NCI-H2081 treated with DMSO at 0.1 percent for 48 hours (cell line): ENCODE measurements at places on chromosomes 6 and 20.

DNA sequence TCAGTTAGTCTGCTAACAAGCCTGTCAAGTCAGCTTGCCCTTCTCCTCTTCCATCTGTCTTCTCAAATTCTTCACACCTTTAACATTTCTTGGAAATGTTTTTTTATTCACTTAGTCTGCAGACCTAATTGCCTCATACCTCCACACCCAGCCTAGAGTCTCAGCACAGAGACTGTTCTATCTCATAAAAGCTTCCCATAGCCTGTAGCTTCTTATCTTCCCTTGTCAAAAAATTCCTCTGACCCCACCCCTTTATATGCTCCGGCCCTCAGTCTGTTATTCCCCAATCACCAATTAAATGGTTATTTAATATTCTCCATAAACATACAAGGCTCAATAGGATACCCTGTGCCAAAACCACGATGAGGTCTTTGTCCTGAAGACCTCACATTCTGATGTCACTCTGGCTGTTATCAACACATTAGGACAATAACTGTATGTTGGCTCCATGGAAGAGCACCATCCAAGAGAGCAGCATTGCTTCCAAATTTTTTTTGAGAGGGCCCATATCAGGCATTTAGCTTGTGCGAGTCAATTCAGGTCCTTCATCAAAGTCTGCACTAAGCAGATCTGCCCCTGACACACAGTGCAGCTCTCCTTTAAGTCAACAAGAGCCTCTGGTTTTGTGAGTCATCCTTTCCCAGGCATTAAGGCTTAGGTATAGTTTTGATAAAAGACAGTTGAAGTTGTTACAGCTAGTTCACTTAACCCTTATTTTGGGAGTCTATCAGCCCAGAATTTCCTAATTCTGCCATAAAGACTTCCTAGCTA, 83.2 kb upstream of the TBX18 start:
- no peak for DNase-seq

DNA sequence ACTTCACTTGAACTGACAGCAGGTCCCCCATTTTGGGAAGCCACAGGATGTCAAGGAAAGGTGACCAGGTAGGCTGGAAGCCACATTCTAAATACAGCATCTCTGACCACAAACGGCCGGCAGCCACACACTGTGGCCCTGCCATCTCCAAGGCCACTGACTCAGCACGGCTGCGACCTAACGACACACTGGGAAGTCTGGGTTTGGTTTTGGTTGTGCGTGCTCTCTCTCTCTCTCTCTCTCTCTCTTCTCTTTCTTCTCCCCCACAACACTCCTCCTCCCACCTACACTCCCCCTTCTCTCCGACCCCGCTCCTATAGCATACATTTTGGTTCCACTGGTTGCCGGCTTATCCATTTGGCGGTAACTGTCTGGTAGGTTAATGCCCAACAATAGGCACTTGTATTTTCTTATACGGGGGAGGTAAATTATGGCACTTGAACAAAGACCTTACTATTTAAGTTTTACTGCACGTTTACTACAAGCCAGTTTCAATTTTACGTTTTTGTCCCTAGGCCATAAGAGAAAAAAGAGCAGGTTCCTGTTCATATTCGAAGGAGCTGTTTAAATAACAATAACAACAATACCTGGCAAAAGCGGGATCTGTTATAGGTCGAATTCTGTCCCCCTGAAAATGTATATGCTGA, 103.6 kb downstream of the GMDS start:
- DNase-seq: no peak

DNA sequence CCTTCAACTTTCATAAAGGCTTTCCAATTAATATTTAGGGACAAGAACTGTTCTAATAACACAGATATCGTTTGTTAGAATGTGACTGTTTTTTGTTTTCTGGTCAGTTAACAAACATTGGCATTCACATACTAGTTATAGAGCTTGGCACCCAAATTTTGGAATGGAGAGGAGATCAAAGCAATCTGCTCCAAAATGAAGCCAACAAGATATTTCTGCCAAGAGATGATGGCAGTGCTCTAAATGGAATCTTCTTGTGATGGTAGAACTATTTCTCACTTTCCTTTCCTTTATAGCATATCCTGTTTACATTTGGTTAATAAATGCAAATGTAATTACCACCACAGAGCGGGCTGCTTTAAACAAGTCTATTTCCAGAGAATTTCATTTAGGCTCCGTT, 208.3 kb upstream of the RIMS1 start:
- DNase-seq: no peak

DNA sequence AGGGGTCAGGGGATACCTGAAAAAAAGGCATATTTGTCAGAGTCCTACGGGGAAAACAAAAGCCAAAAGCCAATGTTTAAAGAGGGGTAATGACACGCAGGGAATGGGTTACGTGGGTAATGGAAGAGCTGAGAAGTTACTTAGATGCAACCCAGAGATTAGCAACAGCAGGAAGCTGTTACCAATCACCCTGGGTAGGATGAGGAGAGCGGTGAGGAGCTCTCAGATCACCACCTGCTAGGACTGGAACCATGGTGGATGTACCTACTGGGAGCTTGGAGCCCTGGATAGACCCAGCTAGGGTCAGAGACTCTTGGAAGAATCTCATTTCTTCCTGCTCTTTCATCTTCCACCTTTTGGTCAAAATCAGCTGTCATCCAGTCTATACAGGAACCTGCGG, 51.2 kb upstream of the RNF24 start:
- no peak for DNase-seq

GRCh38 chr20:51387125-51387875, 155.2 kb downstream of the NFATC2 start:
- no peak for DNase-seq

- DNase-seq: no peak
Measured at GRCh38 chr6:79780881-79781280, 149.8 kb downstream of the SH3BGRL2 start.

DNA sequence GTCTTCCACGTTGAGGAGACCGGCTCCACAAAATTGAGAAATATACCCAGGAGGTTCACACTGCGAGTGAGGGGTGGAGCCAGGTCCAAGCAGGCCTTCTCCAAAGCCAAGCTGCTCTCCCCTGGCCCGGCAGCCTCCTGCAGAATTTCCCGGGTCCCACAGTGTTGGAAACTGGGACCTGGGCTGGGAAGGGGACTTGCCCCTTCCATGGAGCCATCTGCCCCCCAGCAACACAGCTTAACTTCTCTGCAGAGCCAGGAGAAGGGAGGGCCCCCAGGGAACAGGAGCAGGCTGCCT, 35.4 kb downstream of the MDFI start:
- no peak for DNase-seq

DNA sequence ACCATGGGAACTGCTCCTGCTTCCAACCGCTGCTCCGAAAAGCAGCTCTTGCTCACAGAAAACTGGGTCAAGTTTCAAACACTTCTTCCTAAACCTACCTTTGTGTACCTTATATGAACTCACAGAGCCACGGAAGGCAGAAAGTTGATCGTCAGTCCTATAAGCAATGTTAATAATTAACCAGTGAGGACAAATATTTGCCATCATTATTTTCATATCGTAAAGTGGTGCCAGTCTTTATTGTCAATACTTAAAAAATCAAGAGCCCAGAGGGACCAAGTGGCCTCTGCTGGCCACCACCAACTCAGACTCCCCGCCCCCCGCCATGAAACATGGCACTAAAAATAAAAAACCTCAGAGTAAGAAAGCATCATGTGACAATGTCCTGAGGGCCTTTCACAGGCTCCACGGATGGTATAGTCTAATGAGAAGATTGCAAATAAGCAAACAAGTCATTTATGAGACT, 9.1 kb upstream of the PBOV1 start:
- no peak for DNase-seq

DNA sequence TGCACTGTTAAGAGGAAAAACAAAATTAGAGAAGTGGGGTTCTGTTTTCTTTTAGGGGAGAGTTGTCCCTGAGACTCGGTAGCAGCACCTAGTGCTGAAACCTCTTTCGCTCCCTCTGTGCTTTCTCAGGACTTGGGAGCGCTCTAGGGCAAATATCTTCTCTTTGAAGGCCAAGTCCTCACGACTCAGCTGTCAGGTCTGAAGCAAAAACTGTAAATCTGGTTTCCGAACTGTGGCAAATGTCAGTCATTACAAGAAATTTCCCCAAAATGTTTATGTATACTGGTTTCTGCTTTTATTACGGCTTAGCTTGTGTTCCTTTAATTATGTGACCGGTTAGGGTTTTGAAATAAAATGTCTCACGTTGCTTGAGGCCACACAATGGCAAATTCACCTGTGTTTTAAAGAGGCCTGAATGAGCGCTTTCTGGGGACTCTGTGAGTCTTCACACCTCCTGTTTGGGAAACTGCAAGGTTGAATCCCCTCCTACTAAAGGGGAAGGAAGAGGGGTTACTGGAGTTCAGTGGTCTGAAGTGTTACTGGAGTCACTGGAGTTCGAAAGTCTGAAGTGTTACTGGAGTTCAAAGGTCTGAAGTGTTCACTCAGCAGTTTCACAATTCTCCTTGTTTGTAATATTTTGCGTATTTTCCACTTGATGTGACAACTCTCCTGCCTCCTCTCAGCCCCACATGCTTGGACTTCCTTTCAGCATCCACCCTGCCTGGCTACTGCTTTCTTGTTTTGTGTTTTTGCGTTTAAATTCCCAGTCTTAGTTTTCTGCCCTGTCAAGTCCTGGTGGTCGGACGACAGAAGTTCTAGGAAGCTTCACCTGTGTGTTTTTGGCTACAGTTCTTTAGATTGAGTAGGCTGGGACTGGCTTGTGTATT, 1.6 kb downstream of the SMPDL3A start:
- no peak for DNase-seq

- no peak for DNase-seq
Measured at GRCh38 chr6:5909721-5910120, 97.0 kb downstream of the NRN1 start.

- DNase-seq: no peak
Measured at GRCh38 chr6:3200682-3201081, 26.8 kb downstream of the TUBB2B start.

DNA sequence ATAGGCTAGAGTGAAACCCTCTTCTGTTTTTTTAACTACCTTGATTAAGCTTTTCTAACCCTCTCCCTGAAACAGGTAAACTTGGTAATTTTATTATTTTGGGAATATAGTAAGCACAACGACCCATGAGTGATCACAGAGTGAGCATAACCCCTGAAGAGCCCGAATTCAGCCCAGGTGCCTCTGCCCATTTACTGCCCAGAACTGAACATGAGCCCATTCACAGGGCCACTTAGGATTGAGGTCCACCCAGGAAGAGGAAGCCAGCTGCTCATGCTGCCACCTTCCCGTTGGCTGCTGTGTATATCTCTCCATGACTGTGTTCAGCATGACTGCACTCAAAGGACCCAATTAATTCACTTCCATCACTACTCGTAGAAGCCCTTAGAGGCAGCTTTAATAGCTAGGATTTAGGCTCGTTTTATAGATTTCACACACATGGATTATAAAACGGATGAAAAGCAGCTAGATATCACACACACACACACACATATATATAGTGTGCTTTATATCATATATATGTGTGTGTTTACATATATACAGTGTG, 8.3 kb upstream of the PDE10A start:
- no peak for DNase-seq

- no peak for DNase-seq
Measured at GRCh38 chr20:40710603-40711002, 21.6 kb upstream of the MAFB start.

GRCh38 chr20:48766961-48767960, 60.5 kb downstream of the PREX1 start:
- DNase-seq: no peak

GRCh38 chr6:103870970-103871369, 988.7 kb downstream of the HACE1 start:
- DNase-seq: no peak

- DNase-seq: no peak
Measured at GRCh38 chr20:13755809-13756208, 28.9 kb downstream of the ESF1 start.

DNA sequence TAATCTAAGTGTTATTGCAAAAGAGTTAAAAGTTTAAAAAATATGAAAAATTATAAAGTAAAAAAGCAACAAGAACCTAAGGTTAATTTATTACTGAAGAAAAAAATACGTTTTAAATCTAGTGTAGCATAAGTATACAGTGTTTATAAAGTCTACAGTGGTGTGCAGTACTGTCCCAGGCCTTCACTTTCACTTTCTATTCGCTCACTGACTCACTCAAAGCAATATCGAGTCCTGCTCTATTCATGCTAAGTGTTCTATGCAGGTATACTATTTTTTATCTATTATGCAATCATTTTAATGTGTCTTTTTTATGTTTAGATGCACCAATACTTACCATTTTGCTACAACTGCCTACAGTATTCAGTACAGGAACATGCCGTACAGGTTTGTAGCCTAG, 113.0 kb downstream of the MANEA start:
- DNase-seq: no peak

GRCh38 chr6:116974526-116975316, 97.7 kb downstream of the RFX6 start:
- no peak for DNase-seq

GRCh38 chr6:107345393-107345792, 114.0 kb downstream of the PDSS2 start:
- no peak for DNase-seq

DNA sequence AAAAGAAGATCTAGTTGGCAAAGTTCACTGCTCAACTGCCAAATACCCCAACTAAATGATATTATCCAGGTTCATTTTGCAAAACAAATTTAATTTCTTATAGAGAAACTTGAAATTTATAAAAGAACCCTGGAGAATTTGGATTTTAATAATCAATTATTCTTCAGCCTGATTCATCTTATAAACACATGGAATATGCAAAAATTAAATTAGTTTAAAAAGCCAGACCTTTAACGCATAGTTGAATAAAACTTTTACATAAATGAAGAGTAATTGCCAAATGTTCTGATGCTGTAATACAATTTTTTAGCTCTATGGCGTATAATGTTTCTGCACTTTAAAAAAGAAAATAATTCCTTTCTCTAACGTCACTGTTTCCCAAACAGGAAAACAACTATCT, 33.2 kb upstream of the ANKRD60 start:
- DNase-seq: no peak

- DNase-seq: no peak
Measured at GRCh38 chr6:68364271-68364805, 270.7 kb upstream of the ADGRB3 start.

DNA sequence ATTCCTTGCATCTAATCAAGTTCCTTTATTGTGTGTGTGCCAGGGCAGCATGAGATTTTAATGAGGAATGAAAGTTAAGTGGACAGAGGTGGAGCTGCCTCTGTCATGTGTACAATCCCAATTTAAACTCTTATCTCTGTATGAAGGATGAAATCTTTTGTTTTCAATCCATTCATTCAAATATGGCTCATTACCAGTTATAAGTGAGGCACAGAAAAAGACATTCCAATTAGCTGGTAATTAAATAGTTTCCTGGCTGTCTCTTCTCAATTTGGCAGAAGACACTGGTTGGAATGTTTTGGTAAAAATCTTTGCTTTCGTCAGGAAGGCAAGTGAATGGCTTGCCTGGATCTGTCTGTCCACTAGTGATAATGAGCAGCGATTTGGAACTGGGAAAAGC, 46.4 kb downstream of the CLVS2 start:
- no peak for DNase-seq

GRCh38 chr6:38436726-38437465, 202.8 kb downstream of the BTBD9 start:
- DNase-seq: no peak

- no peak for DNase-seq
Measured at GRCh38 chr6:151677404-151677803, 130.1 kb upstream of the ESR1 start.

GRCh38 chr6:138657065-138657425, 116.5 kb upstream of the CCDC28A start:
- DNase-seq: no peak

GRCh38 chr6:157946053-157946617, 35.5 kb upstream of the SYNJ2 start:
- DNase-seq: no peak
